ENCODE measurements at places on chromosomes 5 and 9. TPM values are rescaled to one million over a fixed set of nuclear protein-coding genes. Genes with fewer than 3 reads are reported as not detected.

The MAP1B gene
- 75.1 TPM for total RNA-seq

The KCNT1 gene
- not detected for total RNA-seq

The SLC6A7 gene
- 0.03 TPM for total RNA-seq

The ADRA1B gene
- 1.1 TPM for total RNA-seq

The EIF4E1B gene
- total RNA-seq, result not detected

The FGF10 gene
- not detected for total RNA-seq

DNA sequence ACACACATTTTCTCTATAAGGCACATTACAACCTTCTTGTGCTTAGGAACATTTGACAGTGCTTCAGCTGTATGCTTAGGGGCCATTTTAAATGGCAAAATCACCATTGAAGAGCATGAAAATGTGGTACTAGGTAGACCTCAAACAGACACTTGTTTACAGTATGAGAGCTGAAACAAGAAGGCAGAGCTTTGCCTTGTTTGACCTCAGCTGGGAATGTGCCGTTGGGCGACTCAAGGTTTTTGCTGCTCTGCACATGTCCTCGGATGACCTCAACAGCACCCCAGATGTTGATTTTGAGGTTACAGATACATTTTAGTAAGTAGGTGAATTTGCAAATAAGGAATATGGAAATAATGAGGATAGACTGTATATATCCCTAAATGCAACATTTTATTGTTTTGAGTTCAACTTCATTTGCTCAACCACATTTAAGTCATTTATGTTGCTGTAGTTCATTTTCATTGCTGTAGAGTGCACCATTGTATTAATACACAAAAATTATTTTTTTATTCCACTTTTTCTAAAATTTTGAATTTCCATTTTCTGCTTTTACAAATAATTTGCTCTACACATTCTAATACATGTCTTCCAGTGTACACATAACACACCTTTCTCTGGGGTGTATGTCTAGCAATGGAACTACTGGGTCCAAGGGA lies 206.8 kb downstream of the NR3C1 start:
- DNase-seq, result no peak

GRCh38 chr5:10619649-10620048 lies 55.8 kb downstream of the ANKRD33B start:
- DNase-seq, result no peak

GRCh38 chr9:74765481-74765971 lies 122.2 kb downstream of the TRPM6 start:
- DNase-seq, result no peak

- no peak for DNase-seq
Observed at GRCh38 chr9:32486839-32487562, 39.0 kb downstream of the RIGI start.

DNA sequence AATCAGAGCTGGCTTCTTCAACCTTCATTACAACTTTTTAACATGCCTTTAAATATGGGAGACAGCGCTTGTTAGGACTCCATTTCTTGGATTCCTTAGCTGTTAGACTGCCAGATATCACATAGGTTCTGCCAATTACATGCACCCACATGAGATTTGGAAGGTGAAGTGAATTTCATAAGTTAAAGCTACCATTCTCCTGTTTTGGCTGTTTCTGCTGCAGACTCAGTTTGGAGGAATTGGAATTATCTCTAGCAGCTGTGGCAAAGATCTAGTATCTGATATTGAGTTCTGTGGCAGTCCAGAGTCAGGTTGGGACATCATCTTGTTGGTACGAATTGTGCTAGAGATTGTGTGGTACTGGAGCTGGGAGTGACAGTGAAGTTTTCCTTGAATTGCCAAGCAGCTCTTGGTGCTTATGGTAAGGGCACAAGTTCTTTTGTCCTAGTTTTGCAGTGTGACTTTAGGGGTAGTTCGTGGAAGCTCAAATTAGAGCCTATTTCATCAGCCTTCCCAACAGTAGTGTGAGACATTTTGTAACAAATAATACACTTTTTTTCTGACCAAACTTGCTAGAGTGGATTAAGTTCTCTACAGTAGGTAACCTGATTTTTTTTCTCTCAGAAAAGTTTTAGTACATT lies 9.1 kb upstream of the PJA2 start:
- DNase-seq, result no peak

- no peak for DNase-seq
Observed at GRCh38 chr5:103109277-103109676, 10.7 kb downstream of the GIN1 start.

DNA sequence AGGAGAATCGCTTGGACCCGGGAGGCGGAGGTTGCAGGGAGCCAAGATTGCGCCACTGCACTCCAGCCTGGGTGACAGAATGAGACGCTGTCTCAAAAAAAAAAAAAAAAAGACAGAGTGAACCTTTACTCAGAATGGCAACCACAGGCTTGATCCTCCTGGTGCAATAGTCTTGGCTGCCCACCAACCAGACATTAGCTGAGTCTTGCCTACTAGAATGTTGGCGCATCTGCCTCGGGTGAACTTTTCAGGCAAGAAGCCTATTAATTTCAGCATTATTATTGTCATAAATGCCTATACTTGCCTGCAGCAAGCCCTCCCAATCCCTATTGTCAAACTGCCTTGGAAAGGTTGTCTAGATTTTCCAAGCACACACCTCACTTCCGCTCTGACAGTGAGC lies 4.2 kb downstream of the SERINC5 start:
- DNase-seq, result no peak

- no peak for DNase-seq
Observed at GRCh38 chr9:124493794-124494479, 13.3 kb downstream of the NR5A1 start.

GRCh38 chr5:6112538-6112937 lies 265.8 kb downstream of the MED10 start:
- DNase-seq, result no peak

Data from HT1080 (cell line).